ENCODE measurements at places on chromosomes 4 and X.

DNA sequence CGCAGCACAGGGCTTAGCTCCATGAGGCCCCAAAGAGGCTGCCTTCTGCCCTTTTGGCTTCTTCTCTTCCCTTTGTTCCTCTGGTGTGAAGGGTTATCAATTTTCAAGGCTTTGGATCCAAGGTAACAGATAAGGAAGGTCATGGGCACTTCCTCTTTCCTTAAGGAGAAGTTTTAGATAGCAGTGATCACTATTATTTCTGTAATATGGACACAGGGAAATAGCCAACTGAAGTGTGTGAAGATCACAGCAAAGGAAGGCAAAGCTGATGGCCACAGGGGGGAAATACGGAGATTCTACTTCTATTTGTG is 366.8 kb downstream of the UNC5C start:
- H3K36me3 ChIP-seq: no peaks in the 10 kb centered on the region
- no peaks in the 10 kb centered on the region for H3K4me1 ChIP-seq
- H3K27ac ChIP-seq: no peak overlapping the region
- H3K4me3 ChIP-seq: no peak overlapping the region
- H3K27me3 ChIP-seq: no peaks in the 10 kb centered on the region

DNA sequence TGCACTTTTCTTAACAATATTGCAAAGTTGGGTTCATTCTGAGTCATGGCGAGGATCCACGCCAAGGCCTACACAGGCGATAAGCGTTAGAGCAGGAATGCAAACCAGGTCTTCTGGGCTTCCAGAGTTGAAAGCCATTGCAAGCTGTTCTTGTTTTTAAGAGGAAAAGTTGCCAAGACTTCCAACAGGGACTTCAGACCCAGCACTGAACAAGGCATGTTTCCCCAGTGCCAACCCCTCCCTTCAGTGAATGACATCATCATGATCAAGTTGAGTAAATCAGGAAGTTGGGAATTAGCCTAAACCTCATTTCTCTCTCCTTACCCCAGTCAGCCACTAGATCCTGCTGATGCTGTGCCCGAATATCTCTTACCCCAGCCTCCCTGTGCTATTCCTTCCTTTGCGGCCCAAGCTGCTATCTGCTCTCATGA is 355.1 kb downstream of the HS3ST1 start:
- no peaks in the 10 kb centered on the region for H3K4me1 ChIP-seq
- no peak overlapping the region for H3K4me3 ChIP-seq
- no peak overlapping the region for H3K27ac ChIP-seq

DNA sequence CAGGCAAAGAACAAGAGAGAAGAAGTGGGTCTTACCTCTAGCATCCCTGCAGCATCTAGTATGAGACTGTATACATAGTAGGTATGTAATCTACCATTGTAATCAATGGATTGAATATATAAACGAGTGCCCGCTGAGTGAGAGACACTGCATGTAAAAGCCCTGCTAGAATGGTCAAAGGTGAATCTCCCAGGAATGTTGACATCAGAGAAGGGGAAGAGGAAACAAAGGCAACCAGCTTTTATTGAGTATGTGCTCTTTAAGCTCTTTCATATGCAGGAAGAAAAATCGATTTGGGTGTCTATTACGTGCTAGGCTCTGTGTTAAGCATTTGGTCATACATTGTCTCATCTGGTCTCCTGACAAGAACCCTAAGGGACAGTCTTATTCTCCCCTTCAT is 91.9 kb upstream of the KLHL13 start:
- H3K36me3 ChIP-seq: no peaks in the 10 kb centered on the region
- H3K4me3 ChIP-seq: no peak overlapping the region
- DNase-seq: no peak
- peaks cover 8% of the 10 kb centered on the region for H3K4me1 ChIP-seq
- H3K27me3 ChIP-seq: no peaks in the 10 kb centered on the region
- H3K27ac ChIP-seq: peak overlapping the region; percentile 55

DNA sequence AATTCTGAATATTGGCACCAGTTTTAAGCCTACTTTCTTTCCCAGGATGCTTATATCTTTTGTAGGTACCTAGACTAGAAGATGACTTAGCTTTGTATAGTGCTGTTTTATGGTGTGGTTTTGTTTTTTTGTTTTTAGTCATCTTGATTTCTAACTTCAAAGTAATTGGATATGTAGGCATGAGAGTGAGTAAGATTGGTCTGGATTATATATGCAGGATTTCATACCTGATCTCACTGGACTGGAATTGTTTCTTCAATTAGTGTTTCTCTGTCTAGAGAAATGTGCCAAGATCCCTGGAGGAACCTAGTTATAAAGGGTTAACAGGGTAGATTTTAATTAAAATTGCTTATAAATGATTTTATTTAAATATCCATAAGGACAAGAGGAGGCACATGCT is 23.1 kb downstream of the NAP1L5 start:
- H3K27me3 ChIP-seq: no peaks in the 10 kb centered on the region
- H3K4me3 ChIP-seq: no peak overlapping the region
- H3K27ac ChIP-seq: no peak overlapping the region
- DNase-seq: no peak

DNA sequence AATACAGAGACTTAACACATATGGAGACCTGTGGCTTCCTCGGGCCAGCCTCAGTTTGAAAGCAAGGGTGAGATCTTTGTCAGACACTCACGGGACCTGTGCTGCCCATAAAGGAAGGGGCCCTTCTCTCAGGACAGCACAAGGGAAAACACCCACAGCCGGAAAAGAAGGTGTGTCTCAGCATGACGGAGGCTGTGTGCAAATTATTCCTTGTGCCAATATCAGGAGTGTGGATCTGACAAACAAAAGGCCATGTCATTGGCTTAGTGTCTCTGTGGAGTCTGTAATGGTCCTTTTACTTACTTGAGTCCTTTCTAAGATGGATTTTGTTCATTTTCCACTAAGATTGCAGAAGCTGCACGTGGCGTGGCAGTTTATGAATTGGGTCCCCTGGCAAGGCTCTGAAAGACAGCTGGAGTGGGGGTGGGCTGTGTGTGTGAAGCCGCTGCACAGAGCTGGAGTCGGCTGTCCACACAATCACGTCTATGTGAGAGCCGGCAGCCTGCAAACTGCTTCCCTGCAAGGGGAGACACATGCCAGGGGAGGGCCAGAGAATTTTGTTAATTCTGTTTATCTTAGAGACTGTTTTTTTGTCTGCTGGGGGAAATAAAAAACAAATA is 1.9 kb downstream of the ENPP6 start:
- DNase-seq: peak; percentile 13
- H3K4me3 ChIP-seq: no peak overlapping the region
- H3K4me1 ChIP-seq: no peaks in the 10 kb centered on the region
- H3K27me3 ChIP-seq: no peaks in the 10 kb centered on the region
- no peak overlapping the region for H3K27ac ChIP-seq

GRCh38 chr4:81562093-81562492 is 90.4 kb upstream of the RASGEF1B start:
- peaks cover 31% of the 10 kb centered on the region for H3K4me1 ChIP-seq
- no peak overlapping the region for H3K27ac ChIP-seq
- H3K4me3 ChIP-seq: no peak overlapping the region
- no peak for DNase-seq
- no peaks in the 10 kb centered on the region for H3K27me3 ChIP-seq

DNA sequence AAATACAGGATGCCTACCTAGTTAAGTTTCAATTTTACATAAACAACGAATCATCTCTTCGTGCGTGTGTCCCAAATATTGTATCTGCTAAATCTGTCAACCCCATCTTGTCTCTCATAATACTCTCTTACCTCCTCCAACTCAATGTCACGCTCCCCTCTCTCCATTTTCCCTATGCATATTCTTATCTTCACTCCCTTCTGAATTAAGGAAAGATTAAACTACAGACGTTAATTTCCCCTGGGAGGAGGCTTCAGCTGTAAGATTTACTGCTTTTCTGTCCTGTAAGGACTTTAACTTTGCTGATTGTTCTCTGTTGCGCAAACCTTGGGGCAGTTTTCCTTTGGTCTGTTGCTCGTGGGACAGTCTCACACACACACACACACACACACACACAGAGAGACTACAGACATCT is 455 bp upstream of the ABCB7 start:
- peak overlapping the region; percentile 3 for H3K4me3 ChIP-seq
- H3K4me1 ChIP-seq: peaks cover 4% of the 10 kb centered on the region
- peak overlapping the region; percentile 68 for H3K27ac ChIP-seq
- no peaks in the 10 kb centered on the region for H3K36me3 ChIP-seq

GRCh38 chr4:112279025-112279881 is 6.5 kb downstream of the TIFA start:
- no peaks in the 10 kb centered on the region for H3K27me3 ChIP-seq
- DNase-seq: no peak
- H3K27ac ChIP-seq: no peak overlapping the region
- no peaks in the 10 kb centered on the region for H3K36me3 ChIP-seq
- H3K4me1 ChIP-seq: peaks cover 1% of the 10 kb centered on the region

- no peak for DNase-seq
- H3K36me3 ChIP-seq: no peaks in the 10 kb centered on the region
- peak overlapping the region; percentile 51 for H3K4me3 ChIP-seq
- no peaks in the 10 kb centered on the region for H3K27me3 ChIP-seq
- peaks cover 6% of the 10 kb centered on the region for H3K4me1 ChIP-seq
These were observed 19.2 kb downstream of the TRIM2 start for GRCh38 chr4:153223427-153223801.

Measured in transverse colon (tissue), 4 donors.